ENCODE measurements at places on chromosomes 12 and 14.
A peak's percentile ranks its signal among the peaks of the same experiment; 100 is the strongest.

DNA sequence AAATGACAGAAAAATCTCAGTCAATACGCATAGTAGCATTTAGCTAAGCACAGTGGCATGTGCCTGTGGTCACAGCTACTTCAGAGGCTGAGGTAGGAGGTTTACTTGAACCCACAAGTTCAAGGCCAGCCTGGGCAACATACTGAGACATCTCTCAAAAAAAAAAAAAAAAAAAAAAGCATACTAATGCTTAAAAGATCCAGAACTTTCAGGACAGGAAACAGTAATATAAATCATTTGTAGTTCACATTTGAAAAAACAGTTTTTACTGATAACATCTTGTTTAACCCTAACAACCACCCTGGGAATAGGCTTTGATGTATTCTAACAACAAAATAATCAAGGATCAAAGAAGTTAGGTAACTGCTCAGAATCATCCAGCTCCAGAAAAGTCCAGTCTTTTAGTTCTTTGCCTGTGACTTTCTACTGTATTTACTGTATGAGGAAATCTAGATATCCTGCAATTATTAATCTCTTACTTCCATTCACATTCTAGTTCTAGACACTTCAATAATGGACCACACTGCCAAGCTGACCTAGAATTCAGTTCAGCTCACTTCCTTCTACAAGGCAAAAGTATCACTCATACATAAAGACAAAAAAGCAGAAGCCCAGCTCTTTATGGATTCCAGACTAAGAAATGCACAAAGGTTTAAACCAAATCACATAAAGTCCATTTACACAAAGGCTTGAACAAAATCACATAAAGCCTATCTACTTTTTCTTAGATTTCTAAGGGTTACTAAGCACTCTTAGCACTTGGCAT lies 28.5 kb downstream of the PAWR start:
- no peak for DNase-seq

- no peak for DNase-seq
Observed at GRCh38 chr14:99817331-99817730, 24.1 kb downstream of the EML1 start.

GRCh38 chr14:86221000-86221399 lies 691.1 kb downstream of the FLRT2 start:
- DNase-seq: no peak

DNA sequence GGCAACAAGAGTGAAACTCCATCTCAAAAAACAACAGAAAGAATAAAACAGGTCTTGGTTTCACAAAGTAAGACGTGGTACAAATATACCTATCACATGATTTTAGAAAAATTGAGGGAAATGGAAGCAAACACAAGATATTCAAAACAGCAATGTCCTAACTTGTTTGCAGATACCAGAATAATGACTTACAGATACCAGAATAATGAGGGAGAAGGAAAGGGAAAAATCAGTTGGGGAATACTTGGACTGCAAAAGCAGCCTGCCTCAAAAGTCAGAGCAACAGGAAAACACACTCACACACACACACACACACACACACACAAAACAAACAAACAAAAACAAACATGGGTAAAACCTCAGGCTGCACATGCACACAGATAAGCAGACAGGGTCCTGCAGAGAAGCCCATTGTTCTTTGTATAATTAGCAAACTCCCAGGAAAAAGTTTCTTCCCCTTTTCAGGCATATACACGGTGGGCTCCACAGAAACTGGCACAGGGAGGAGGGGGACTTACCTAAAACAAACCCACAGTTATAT lies 65.7 kb upstream of the CAPRIN2 start:
- no peak for DNase-seq

- no peak for DNase-seq
Observed at GRCh38 chr12:55942055-55942454, 11.1 kb downstream of the DGKA start.

DNA sequence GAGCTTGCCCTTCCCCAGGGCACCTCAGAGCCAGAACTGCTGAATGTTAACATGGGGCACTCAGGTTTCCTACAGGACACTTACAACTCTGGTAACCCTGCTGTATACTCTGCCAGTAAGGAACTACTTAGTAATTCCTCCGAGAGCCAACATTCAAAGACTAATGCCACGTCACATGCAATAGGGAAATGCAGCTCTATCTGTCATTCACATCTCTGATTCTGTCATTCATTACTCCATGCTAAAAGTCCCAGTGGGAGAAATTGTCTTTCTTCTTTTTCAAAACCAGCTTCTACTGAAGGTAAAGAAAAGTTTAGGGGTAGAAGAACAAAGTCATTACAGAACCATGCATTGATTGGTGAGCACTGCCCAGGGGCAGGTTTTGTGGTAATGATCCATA lies 189.2 kb downstream of the DAD1 start:
- no peak for DNase-seq

- DNase-seq: no peak
Observed at GRCh38 chr14:30698463-30698862, 76.3 kb downstream of the SCFD1 start.

- DNase-seq: peak; percentile 26
Observed at GRCh38 chr14:65203574-65203973, 101.3 kb upstream of the MAX start.

DNA sequence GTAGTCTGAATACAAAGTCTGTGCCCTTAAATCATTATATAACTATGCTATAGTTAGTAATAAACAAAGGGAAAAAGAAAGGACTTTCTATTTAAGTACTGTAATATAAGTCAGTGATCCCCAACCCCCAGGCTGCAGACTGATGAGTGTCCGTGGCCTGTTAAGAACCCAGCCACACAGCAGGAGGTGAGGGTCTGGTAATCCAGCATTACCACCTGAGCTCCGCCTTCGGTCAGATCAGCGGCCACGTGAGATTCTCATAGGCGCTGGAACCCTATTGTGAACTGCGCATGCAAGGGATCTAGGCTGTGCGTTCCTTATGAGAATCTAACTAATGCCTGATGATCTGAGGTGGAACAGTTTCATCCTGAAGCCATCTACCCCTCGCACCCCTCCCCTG lies 15.7 kb downstream of the NFYB start:
- no peak for DNase-seq

- no peak for DNase-seq
Observed at GRCh38 chr14:59187802-59188460, 536 bp upstream of the DAAM1 start.

DNA sequence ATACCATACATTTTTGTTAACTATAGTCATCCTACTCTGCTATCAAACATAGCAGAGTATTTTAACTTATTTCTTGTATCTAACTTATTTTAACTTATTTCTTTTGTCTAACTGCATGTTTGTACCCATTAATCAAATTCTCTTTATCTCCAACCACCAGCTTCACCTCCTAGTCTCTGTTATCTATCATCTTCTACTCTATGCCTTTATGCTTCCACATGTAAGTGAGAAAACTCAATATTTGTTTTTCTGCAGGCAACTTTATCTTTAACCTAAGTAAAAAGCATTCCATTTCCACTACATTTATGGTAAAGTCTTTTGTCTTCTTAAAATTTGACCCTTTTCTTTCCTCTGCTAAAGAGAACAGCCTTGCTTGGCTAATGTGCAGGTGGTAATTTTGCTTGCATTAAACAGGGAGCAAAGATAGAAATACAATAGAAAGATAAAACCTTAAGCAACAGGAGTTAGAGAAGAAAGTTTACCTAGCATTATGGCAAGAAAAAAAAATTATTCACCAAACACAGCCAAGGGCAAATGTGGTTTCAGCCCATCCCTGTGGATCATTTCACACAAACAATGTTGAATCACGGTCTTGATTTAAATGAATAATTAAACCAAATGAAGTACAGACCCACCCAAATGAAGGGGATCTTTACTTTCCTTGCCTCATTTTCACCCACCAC lies 110.9 kb upstream of the TSPAN8 start:
- DNase-seq: no peak

DNA sequence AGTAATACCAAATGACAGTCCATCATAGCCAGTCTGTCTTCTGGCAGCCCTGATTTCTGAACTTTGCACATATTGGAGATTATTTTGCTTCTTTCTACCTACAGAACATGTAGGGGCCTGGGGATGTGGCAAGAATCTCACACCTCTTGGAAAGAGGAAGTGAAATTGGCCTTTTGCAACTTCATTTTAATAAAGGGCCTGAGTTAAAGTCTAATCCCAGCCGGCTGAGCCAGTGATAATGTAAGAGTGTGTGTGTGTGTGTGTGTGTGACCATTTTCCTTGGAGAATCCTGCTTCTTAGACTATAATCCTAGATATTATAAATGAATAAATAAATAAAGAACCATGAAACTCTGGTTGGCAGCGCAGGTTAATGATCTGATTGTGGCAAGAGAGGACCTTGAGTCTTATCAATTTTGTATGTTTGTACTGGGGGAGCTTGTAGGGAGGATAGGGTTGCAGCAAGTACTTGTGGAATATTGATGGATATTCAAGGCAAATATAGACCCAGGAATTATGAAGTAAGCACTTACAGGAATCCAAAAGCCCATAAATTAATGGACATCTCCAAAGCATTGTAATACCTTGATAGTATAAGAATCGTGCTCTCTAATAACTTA lies 233.2 kb upstream of the AMIGO2 start:
- no peak for DNase-seq

DNA sequence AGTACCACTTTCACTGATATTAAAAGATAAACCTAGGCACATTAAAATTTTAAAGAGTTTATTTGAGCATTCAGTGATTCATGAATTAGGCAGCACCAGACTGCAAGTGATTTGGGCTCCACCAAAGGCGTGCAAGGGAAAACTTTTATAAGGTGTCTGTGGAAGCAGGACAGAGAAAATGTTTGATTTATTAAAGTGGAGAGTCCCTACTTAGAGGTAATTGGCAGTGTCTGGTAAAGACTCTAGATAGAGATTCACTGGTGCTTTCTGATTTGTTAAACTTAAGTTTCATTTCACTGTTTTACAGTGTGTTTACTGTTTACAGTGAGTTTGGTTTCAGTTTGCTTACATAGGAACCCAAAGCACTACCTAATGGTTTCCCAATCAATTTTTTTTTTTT lies 72.8 kb downstream of the ANKS1B start:
- peak; percentile 18 for DNase-seq

DNA sequence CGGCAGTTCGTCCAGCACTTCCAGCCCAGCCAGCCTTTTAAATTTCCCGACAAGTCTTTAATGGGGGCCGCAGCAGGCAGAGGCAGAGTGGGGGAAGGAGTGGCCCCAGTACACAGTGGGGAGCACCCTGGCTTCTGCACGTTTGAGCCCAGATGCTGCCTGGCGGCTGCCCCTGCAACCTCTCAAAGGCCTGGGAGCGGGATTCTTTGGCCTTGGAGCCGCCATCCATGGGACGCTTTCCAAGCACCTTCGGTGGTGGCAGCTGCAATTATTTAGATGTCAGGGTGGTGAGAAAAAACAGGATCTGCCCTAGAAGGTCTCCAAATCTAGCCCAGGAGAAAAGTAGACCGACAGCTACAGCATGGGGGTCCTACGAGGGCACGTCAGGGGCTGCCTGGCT lies 46.0 kb downstream of the FAM222A start:
- DNase-seq: no peak

GRCh38 chr14:35221462-35221861 lies 70.7 kb upstream of the PSMA6 start:
- DNase-seq: peak; percentile 11

DNA sequence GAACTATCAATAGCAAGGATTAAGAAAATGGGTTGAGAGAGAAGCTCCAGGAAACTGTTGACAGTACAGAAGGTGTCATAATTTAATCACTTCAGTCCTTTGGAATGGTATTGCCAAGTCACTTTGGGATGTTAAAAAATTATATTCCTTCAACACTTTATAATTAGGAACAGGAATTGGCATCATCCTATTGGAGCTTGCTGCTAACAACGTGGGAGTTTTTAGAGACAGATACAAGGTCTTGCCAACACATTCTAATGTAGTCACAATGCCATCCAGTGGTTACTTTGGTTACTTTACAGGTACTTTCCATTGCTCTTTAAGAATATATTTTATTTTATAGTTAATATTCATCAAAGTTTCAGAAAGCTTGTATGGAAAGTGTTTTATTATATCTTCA lies 310.1 kb downstream of the SYT1 start:
- peak; percentile 74 for DNase-seq

- DNase-seq: no peak
Observed at GRCh38 chr12:107152315-107152714, 59.0 kb upstream of the CRY1 start.

- no peak for DNase-seq
Observed at GRCh38 chr12:67740711-67741110, 92.2 kb downstream of the DYRK2 start.

DNA sequence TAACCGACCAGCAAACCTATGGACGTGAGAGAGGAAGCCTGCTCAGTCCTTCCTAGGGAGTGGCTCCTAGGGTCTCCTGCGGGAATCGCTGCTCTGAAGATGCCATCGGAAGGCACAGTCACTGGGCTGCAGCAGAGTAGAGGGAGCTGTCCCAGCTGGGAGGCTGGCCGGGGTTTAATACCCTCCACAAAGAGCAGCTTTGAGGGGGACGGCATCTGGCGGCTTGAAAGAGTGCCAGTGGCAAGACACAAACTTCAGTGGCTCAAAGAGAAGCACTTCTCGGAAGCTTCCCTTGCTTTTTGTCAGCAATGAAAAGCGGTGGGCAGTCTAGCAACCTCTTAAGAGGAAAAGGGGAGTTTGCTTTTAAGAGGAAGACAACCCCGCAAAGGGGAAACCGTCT lies 114.6 kb downstream of the TMEM132C start:
- DNase-seq: no peak

- peak; percentile 52 for DNase-seq
Observed at GRCh38 chr12:46773586-46774321, 52.0 kb downstream of the SLC38A4 start.

- DNase-seq: peak; percentile 61
Observed at GRCh38 chr14:71243697-71244096, 336.4 kb downstream of the PCNX1 start.

- peak; percentile 52 for DNase-seq
Observed at GRCh38 chr14:21917699-21918436, 244.2 kb upstream of the OR4E1 start.

GRCh38 chr12:122406701-122407164 lies 15.7 kb downstream of the CLIP1 start:
- peak; percentile 26 for DNase-seq

- no peak for DNase-seq
Observed at GRCh38 chr12:2376908-2377657, 324.3 kb downstream of the CACNA1C start.

DNA sequence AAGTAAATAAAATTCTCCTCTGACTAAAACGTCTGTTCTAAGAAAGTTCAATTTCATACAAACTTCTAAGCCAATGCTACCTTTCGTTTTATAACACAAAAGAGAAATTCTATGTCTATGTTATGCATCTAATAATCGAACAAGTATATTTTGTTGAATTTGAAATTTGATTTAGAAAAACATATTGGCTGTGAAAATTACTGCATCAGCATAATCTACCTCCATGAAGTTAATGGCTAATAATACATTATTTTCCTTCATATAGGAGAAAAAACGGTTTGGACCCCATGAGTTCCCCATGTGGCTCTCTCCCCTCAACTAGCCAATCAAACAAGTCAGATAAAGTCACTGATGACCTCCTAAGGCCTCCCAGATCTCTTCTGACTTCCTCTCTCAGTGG lies 106.5 kb downstream of the KCNH5 start:
- DNase-seq: no peak

GRCh38 chr12:119383206-119383605 lies 48.7 kb downstream of the CCDC60 start:
- DNase-seq: no peak

- no peak for DNase-seq
Observed at GRCh38 chr12:41683023-41683422, 461.7 kb downstream of the GXYLT1 start.

- peak; percentile 6 for DNase-seq
Observed at GRCh38 chr14:70635971-70636595, 5.6 kb upstream of the TTC9 start.

- no peak for DNase-seq
Observed at GRCh38 chr14:89371585-89372511, 45.2 kb downstream of the FOXN3 start.
